ENCODE measurements at places on chromosomes 1 and 21.

- DNase-seq: no peak
These were observed 43.8 kb downstream of the C1orf198 start for GRCh38 chr1:230824551-230824918.

- DNase-seq: no peak
These were observed 57.1 kb upstream of the SPOCD1 start for GRCh38 chr1:31872658-31873636.

DNA sequence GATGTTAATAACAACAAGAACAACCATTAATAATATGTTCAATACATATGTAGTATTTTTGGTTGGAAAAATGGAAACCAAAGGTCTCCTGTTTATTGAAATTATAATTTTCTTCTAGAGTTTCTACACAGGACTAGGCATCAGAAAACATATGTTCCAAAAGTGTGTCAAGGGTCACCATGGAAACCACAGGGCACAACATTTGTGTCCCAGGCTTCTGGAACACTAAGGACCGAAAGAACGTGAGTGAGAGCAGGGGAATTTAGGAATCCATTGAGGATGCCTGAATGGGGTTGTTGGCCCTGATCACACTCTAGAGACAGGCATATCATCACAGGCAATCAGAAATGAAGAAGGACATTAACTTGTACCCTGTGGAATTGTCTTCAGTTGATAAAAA lies 7.5 kb upstream of the CDC14A start:
- DNase-seq: no peak

DNA sequence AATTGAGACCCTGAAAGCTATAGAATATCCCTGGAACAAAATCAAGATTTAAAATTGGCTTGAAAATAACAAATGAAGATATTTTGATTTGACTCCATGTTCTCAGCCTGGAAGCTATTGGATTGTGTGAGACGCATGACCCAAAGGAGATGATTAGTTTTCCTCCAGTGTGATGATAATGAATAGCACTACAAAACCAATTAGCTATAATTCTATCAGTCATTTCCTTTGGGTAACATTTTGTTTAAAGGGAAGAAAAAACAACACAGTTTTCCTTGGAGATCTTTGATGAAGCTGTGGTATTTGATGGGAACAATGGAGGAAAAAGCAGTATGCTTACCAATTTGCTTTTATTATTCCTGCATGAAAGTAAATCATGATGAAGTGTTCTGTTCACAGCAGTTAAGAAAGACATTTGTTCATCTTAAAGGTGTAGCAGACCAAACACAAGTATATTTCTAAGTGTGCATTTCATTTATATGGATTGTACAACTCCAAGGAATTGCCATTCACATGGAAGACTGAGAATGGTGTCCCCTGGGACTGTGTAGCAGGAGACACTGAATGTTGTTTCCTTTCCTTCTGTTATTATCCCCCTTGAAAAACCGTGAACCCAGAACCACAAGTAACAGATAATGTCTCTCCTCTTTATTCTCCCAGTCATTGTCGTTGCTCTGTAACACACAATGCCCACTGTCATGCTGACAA lies 111.4 kb downstream of the CACHD1 start:
- no peak for DNase-seq

- no peak for DNase-seq
These were observed 58.5 kb downstream of the DNM3 start for GRCh38 chr1:171899838-171900237.

GRCh38 chr1:227890451-227891222 lies 57.1 kb downstream of the WNT9A start:
- DNase-seq: no peak

DNA sequence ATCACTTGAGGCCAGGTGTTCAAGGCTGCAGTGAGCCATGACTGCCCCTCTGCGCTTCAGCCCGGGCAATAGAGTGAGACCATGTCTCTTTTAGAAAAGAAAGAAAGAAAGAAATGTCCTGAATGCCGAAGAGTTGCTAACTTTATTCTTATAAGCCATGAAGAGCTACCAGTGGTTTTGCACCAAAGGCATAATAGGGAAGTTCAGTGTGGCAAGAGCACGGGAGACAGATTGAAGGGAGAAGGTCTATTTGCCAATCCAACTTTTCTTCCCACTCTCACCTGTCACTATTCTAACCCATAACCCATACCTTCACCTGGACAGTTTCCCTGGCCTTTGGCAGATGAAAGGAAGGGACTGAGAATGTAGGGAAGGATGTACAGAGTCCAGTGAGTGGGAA lies 4.4 kb upstream of the PEA15 start:
- DNase-seq: no peak

DNA sequence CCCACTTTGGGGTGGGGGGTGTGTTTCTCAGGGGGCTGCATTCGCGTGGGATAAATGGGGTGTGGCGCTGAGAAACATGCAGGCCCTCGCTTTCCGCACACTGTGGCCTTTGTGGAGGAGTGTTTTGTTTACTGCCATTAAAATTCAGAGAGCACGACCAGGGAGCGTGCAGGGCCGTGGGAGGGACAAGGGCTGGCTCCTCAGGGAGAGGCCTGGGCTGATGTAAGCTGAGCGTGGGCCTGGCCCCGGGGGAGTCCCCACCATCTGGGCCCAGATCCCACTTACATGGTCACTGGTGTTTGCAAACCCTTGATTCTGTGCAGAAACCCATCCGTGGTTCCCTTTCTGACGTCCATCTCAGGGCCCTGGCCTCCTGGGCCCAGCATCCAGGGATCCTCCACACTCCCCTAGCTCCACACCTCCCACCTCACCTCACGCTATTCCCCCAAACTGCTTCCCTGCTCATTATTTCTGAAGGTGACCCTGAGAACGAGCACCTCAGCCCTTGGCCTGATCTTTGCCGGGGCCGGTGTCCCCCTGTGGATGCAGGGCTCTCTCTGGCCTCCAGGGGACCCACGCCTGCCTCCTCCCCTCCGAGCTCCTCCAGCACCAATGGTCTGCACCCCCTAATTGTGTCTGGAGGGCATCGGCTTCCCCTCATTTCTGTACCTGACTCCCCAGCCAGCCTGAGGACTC lies 92.5 kb upstream of the SIM2 start:
- DNase-seq: no peak

GRCh38 chr1:236795757-236796667 lies 920 bp downstream of the MTR start:
- peak; percentile 38 for DNase-seq

GRCh38 chr1:225004396-225004795 lies 74.9 kb downstream of the DNAH14 start:
- DNase-seq: no peak

GRCh38 chr1:2477791-2478499 lies 1.9 kb downstream of the PLCH2 start:
- DNase-seq: no peak

GRCh38 chr21:16708101-16708835 lies 804.6 kb upstream of the CXADR start:
- DNase-seq: no peak

GRCh38 chr21:15826908-15827601 lies 97.3 kb downstream of the USP25 start:
- no peak for DNase-seq

GRCh38 chr1:177783051-177783450 lies 186.8 kb downstream of the SEC16B start:
- no peak for DNase-seq

GRCh38 chr1:151502035-151502700 lies 9.0 kb upstream of the CGN start:
- no peak for DNase-seq

DNA sequence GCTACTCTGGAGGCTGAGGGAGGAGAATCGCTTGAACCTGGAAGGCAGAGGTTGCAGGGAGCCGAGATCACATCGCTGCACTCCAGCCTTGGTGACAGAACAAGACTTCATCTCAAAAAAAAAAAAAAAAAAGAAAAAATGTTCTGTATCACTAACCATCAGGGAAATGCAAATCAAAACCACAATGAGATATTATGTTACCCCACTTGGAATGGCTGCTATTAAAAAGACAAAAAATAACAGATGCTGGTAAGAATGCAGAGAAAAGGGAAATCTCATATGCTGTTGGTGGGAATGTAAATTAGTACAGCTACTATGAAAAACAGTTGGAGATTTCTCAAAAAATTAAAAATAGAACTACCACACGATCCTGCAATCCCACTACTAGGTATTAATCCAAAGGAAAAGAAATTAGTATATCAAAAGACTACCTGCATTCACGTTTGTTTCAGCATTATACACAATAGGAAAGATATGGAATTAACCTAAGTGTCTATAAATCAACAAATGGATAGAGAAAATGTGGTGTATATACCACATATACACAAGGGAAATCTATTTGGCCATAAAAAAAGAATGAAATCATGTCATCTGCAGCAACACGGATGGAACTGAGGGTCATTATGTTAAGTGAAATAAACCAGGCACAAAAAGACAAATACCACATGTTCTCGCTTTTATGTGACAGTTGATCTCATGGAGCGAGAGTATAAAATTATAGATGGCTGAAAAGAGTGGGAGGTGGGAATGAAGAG lies 62.6 kb downstream of the ABL2 start:
- no peak for DNase-seq

GRCh38 chr1:24364975-24365678 lies 46.0 kb downstream of the GRHL3 start:
- no peak for DNase-seq

DNA sequence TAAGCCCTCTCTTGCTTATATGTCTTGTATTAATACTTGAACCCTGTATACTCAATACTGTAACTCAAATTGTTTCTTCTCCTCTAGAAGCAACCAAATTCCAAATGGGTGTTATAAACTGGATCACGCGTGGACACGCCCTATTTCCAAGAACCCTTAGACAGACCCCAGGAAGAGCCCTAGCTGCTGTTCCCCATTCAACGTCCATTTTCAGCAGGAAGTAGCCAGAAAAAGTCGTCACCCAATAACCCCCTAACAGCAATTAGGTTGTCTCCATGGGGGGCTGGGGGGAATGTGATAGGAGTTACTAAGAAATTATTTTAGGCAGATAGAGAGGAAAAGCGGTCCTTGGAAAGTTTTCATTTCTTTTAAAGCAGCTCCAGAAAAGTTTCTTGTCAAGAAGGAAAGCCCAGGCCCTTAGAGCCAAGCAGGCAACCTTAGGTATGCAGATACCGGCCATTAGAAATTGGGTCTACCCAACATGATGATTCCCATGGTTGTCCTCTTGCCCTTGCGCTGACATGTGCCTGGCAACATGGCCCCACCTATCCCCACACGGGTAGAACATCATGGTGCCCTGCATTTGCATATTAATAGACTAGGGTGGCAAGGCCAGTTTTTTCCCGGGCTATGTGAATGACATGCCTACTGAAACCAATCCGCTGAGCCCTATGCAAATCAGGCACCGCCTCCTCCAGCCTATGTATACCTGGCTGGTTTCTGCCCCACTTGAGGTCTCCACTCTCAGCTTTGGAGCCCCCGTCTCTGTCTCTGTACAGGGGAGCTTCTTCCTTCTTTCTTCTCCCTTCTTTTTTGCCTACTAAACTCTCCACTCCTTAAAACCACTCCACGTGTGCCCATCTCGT lies 4.0 kb upstream of the CD46 start:
- no peak for DNase-seq

DNA sequence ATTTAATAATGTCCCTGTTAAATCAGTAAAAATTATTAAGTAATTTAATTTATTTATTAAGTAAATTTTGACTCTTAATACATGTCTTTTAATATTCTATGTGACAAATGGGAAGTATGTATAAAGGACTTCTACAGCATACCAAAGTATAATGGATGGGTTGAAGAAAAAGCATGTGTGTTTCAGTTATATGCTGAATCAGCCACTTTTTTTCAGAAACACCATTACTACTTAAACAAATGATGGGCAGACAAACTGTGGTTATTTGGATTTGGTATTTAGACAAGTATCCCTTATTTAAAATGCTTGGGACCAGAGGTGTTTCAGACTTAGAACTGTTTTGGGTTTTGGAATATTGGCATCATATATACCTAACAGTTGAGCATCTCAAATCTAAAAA lies 176.3 kb upstream of the DMRTA2 start:
- DNase-seq: no peak

DNA sequence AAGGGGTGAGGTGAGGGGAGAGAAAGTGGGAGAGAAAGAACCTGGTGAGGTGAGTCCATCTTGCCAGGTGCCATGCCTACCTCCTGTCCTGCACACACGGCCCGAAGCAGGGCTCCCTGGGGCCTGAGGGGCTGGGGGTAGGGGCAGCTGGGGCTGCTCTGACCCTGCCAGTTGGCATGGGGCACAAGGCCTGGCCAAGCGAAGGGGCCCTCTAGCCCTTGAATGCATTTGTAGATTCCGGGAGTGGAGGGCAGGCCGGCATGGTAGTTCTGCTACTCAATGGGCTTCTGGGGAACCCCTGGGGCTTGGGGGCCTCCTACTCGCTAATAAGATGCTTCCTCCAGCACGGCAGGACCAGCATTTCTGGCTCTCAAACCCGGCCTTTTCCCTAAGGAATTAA lies 3.6 kb upstream of the PRDM16 start:
- no peak for DNase-seq

DNA sequence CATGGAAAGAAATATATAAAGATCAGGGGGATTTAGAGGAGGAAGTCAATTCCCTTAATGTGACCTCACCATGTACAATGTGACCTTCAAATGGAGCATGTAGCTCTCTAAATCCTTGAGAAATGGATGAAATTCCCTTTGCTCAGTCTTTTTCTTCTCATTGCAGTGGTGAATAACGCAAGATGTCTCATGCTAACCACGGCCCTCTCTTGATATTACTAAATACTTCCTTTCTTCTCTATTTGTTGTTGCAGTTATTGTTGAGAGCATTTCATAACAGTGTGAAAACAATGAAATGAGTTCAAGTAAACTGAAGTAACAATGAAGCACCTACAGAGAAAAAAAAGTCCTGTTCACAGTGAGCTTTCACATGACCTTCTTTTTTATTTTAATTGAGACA lies 55.6 kb downstream of the ZNF281 start:
- no peak for DNase-seq

GRCh38 chr1:42239041-42239440 lies 74.5 kb upstream of the GUCA2A start:
- no peak for DNase-seq

GRCh38 chr1:20325844-20326420 lies 35.3 kb downstream of the VWA5B1 start:
- no peak for DNase-seq

- DNase-seq: no peak
These were observed 17.1 kb downstream of the ZBTB17 start for GRCh38 chr1:15958793-15959192.

DNA sequence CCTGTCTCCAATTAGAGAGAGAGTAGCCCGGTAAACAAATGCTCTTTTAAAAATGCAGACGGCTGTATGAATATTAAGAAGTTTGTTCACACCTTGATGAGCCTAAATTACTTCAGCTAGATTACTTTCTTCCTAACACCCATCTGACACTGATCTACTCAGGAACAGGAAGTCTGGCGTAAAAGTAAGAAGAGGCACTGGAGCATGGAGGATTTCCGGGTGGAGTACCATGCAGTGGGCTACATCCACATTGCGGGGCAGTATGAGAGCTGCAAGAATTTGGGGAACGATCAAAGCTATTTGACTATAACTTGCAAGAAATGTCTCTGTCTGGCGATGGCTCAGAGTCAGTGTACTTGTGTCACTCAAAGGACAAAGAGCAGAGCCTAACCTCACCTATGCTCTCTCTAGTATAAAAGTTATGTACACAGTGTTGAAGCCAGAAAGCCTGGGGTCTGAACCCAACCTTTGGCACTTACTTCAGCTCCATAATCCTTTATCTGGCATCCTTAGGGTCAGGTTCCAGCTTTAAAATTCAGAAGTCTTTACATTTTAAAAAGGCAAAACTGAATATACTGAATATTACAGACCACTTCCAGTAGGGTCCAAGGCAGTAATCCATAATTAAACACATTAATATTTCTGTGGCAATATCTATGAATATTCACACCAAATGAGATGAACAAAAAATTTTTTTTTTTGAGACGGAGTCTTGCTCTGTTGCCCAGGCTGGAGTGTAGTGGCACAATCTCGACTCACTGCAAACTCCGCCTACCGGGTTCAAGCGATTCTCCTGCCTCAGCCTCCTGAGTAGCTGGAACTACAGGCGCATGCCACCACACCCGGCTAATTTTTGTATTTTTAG lies 7.9 kb upstream of the GNPAT start:
- DNase-seq: no peak
